ENCODE measurements at places on chromosomes 7 and 10.
A peak's percentile ranks its signal among the peaks of the same experiment; 100 is the strongest.

GRCh38 chr10:96511044-96511945 is 2.4 kb downstream of the TLL2 start:
- DNase-seq, result peak; percentile 38

DNA sequence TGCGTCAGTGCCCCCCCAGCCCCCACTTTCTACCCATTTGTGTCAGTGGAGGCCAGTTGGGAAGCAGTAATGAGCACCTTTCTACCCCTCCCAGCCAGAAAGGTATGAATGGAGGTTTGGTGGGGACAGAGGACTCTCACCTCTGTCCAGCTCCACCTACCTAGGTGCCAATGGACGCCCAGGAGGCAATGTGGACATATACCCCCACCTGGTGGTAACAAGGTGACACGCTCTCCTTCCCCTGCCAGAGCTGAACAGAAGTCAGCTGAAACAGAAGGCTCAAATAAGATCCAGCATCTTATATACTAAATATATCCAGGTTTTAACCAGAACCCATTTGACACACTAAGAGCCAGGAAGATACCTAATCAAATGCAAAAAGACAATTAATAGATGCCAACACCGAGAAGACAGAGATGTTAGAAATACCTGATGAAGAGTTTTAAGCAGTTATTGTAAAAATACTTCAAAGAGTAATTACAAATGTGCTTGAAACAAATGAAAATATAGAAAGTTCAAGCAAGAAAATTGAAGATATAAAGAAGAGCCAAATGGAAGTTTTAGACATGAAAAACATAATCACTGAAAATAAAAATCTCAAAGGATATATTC is 18.4 kb upstream of the SORCS3 start:
- no peak for DNase-seq

DNA sequence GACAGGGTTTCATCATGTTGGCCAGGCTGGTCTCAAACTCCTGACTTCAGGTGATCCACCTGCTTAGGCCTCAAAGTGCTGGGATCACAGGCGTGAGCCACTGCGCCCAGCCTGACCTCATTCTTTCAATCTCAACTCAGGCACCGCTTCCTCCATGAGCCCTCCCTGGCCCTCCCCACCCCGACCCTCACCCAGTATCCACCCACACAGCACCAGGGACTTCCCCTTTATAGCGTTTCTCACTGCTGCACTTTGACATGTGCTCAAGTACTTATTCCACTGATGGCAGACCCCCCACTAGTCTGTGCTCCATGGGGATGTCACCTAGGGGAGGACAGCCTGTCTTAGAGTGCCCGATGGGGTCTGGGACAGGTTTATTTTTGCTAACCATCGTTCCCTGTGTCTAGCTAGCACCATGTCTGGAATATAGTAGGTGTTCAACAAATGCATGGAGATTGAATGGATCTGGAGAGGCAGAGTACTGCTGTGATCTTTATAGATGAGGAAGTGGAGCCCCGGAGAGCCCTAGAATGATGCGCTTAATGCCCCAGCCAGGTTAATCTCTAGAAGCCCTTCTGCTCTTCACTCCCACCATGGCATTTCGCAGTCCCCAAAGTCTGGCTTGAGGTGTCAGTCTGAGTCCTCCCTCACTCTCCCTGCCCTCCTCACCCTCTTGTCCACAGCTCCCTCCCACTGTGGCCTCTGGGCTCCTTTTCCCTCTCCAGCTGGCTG is 258.8 kb downstream of the RPS24 start:
- no peak for DNase-seq

GRCh38 chr10:17200001-17200911 is 1.2 kb downstream of the TRDMT1 start:
- DNase-seq, result no peak

All from AG20443 (cell line).